Right renal cortex interstitium (tissue), 3 donors: ENCODE measurements at places on chromosomes 3 and 15. TPM values are rescaled to one million over a fixed set of nuclear protein-coding genes. Genes with fewer than 3 reads are reported as not detected.

Gene PIERCE2
- polyA plus RNA-seq: 6.7 TPM

Gene TRPM1
- 0.18 TPM for polyA plus RNA-seq

Gene PDZRN3
- polyA plus RNA-seq: 48.8 TPM

Gene ZNF662
- polyA plus RNA-seq: 23.2 TPM
